ENCODE measurements at places on chromosomes 12 and 14.

- DNase-seq = no peak
Observed at GRCh38 chr12:27549801-27550652, 26.0 kb downstream of the PPFIBP1 start.

DNA sequence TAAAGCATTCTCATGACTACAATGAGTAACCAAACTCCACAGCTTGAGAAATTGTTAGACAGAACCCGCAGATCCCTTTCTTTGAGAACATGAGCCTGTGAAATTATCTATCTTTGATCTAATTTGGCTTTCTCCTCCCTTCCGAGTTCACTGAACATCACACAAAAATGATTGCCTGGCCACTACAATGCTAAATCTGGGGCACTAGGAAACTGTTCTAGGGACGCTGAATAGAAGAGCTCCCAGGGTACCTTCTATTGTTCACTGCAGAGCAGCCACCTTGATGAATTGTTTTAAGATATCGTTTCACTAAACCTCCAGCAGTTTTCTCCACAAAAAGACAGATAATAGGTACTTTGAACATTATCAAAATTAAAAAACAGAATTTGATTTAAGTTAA is 47.5 kb downstream of the SINHCAF start:
- no peak for DNase-seq

DNA sequence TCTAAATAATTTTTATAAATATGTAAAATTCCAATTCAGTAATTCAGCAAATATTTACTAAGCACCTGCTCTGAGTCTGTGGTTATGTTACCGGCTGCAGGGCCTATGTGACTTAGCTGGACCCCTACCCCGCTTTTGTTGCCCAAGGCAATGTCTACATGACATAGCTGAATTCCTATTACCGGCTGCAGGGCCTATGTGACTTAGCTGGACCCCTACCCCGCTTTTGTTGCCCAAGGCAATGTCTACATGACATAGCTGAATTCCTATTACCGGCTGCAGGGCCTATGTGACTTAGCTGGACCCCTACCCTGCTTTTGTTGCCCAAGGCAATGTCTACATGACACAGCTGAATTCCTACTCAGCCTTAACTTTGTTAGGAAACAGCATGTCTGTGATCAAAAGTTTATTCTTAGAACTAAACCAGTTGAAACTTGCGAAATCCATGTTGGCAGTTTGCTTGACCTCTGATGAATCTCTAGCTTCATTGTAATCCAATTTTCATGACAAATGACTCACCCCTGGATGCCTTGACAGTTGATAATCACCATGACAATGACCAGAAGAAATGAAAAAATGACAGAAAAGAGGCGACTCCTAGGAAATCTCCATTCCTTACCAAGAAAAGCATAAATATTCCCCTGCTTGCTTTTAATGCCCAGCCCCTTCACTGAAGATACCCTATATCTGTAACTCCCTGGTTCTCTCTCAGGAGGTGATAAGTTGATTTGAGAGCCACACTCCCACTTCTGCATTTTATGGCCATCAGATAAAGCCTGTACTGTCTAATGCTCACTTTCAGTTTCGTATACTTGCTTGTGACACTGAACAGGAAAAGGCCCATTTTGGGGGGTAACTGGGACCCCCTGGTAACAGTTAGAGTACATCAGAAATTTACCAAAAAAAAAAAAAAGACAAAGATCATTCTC is 148.4 kb upstream of the SYT10 start:
- no peak for DNase-seq

DNA sequence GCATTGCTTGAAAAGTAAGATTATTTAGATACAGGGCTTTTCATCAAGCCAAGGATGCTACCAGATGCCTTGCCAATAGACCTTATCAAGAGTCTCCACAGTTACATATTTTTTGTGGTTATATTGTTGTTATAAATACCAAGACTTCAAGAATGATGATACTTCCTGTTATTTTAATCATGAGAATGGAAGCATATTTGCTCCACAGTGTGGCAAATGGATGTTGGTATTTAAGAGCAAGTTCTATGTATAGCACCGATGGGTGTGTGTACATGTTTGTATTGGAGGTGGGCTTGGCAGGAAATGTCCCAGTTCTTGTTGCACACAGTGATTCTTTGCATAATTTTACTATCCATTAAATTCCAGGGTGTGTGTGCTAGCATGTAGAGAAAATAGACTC is 4.4 kb upstream of the NID2 start:
- DNase-seq = no peak

GRCh38 chr14:21098076-21098891 is at the start of gene ZNF219:
ZNF219 (minus strand) TSS chr14:21098655; CDS start chr14:21093591, 5,064 bp downstream.
- DNase-seq = no peak

GRCh38 chr12:8143261-8143660 is 13.6 kb upstream of the ZNF705A start:
- DNase-seq = no peak

- DNase-seq = no peak
Observed at GRCh38 chr14:51451561-51451960, 200.1 kb upstream of the FRMD6 start.

DNA sequence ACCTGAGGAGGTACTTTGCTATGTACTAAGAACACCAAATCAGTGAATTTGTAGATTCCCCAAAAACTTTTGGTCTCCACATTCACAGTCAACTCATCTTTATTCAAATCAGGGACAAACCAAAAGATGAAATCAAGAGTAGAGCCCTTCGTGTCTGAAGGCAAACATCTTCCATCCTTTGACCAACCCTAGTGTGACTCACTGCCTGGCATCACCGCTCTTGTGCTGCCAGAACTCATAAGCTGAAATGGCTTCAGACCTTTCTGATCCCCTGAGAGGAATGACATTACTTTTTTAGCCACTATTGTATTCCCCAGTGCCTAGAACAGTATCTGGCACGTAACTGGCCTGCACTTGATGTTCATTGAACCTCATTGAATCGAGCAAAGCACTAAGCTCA is 50.1 kb downstream of the GOLGA5 start:
- no peak for DNase-seq
